ENCODE measurements at places on chromosomes 6 and 20.
A peak's percentile ranks its signal among the peaks of the same experiment; 100 is the strongest.

GRCh38 chr6:137877606-137878005 is 10.5 kb downstream of the TNFAIP3 start:
- H3K4me3 ChIP-seq, result no peak overlapping the region
- H3K27me3 ChIP-seq, result no peaks in the 10 kb centered on the region
- H3K4me1 ChIP-seq, result peaks cover 76% of the 10 kb centered on the region
- peaks cover 99% of the 10 kb centered on the region for H3K36me3 ChIP-seq

- H3K4me3 ChIP-seq, result no peak overlapping the region
- no peaks in the 10 kb centered on the region for H3K36me3 ChIP-seq
- DNase-seq, result no peak
- no peak overlapping the region for H3K27ac ChIP-seq
- peaks cover 16% of the 10 kb centered on the region for H3K27me3 ChIP-seq
- H3K4me1 ChIP-seq, result no peaks in the 10 kb centered on the region
These were observed 66.4 kb downstream of the CTCFL start for GRCh38 chr20:57458400-57459160.

DNA sequence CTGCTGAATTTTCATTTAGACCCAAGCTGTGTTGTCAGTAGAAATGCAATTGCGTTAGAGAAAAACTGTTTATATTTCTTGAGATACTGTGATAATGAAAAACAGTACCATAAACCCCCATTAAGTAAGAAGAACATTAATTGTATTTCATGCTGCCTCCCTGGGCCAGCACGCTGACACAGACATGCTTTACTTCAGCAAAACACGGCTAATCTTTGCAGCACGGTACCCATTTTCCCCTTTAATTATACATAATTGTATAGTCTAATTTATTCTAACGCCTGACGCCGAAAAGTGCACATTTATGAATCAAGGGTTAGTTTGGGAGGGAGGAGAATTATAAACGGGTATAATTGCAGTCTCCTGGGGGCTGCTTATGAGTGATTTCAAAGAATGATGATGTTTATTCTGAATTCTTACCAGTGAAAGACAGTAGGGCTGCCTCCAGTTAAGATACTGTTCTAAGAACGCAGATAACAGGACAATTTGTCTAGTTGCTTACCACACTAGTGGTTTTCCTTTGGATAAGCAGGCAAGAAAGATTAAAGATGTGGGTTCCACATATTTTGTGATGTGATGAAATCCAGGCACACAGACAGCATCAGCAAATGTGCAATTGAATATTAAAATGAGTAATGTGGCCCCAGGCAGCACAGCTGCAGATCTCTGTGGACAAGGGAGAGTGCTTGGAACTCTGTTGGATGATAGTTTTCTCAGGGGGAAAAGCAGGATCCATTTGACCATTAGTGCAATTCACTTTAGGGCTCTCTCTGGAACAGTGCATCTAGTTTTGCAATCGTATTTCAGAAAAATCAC is 4.7 kb upstream of the SULF2 start:
- DNase-seq, result no peak
- peaks cover 9% of the 10 kb centered on the region for H3K27me3 ChIP-seq
- no peaks in the 10 kb centered on the region for H3K36me3 ChIP-seq
- no peaks in the 10 kb centered on the region for H3K4me1 ChIP-seq

DNA sequence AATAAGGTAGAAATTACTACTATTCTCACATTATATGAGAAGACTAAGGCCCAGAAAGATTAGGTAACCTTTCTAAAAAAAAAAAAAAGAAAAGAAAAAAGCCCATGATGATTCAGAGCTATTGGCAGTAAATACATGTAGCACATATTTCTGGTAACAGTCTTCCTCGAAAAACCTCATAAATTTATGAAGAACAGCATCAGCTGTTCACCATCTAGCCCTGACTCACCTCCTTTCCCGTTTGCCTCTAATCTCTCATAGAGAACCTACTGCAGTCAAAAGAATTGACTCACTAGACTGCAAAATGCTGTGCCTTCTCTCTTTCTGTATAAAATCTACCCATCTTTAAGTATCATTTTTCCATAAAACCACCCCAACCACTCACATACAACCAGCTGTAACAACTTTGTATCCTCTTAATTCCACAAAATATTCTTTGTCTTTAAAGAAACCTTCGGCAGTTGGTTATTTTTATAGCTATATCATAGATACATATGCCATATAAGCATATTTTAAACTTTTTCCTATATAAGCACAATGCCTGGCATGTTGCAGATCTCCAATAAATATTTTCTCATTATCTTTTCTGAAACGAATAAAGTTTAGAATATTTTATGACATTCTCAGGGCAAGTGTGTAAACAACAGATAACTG is 152.7 kb upstream of the ENPP5 start:
- peaks cover 42% of the 10 kb centered on the region for H3K27me3 ChIP-seq
- DNase-seq, result no peak
- H3K4me1 ChIP-seq, result no peaks in the 10 kb centered on the region
- H3K27ac ChIP-seq, result no peak overlapping the region
- no peaks in the 10 kb centered on the region for H3K36me3 ChIP-seq
- H3K4me3 ChIP-seq, result no peak overlapping the region

GRCh38 chr6:32659856-32660595 is 6.4 kb downstream of the HLA-DQB1 start:
- DNase-seq, result no peak
- no peaks in the 10 kb centered on the region for H3K36me3 ChIP-seq
- no peaks in the 10 kb centered on the region for H3K27me3 ChIP-seq
- no peaks in the 10 kb centered on the region for H3K4me1 ChIP-seq

DNA sequence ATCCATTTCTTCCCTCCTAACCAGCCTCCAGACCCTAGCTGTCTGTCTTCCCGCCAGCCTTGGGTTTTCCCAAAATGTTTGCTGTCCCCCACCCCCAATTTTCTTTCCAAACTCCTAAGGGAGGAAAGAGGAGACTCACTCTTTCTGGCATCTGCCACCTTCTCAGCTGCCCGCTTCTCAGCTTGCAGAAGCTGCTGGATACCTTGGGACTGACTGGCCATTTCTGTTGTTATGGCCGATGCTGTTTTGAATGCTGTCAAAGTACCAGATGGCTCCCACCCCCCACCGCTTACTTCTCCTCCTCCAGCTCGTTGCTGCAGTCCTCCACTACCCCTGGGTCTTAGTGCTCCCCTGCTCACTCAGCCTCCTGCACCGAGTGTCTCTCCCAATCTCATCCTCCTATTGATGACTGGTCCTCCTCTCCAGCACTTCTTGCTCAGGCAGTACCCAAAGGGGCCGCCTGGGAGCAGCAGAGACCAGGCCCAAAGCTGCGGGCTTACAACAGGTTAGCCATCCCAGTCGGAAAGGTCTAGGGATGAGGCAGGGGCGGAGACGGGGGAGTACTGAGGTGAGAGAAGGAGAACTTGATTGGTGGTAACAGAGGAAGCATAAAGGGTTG is at the start of gene ATP6V1G2:
ATP6V1G2 (minus strand) TSS at position 270 of the 619 bp plus-strand sequence; CDS start at position 221, 49 bp downstream.
- peak; percentile 95 for DNase-seq
- no peaks in the 10 kb centered on the region for H3K27me3 ChIP-seq
- peak within 1 kb of the TSS; percentile 62 for H3K27ac ChIP-seq
- peak within 1 kb of the TSS; percentile 63 for H3K4me3 ChIP-seq
- H3K36me3 ChIP-seq, result peaks cover 31% of the 10 kb centered on the region

GRCh38 chr20:63980317-63980805 is 571 bp upstream of the PRPF6 start:
- peak overlapping the region; percentile 76 for H3K4me3 ChIP-seq
- H3K27ac ChIP-seq, result peak overlapping the region; percentile 93
- no peak for DNase-seq
- peaks cover 38% of the 10 kb centered on the region for H3K36me3 ChIP-seq
- no peaks in the 10 kb centered on the region for H3K27me3 ChIP-seq
- peaks cover 47% of the 10 kb centered on the region for H3K4me1 ChIP-seq

GRCh38 chr6:158909938-158910337 is 90.1 kb downstream of the RSPH3 start:
- DNase-seq, result no peak
- no peak overlapping the region for H3K4me3 ChIP-seq

GRCh38 chr20:56987986-56988385 is 278.5 kb downstream of the BMP7 start:
- peaks cover 5% of the 10 kb centered on the region for H3K27me3 ChIP-seq
- H3K4me3 ChIP-seq, result no peak overlapping the region
- no peak overlapping the region for H3K27ac ChIP-seq
- no peaks in the 10 kb centered on the region for H3K4me1 ChIP-seq

- no peaks in the 10 kb centered on the region for H3K36me3 ChIP-seq
- H3K27me3 ChIP-seq, result no peaks in the 10 kb centered on the region
- no peaks in the 10 kb centered on the region for H3K4me1 ChIP-seq
These were observed 29.8 kb upstream of the ZNF391 start for GRCh38 chr6:27358786-27359185.

DNA sequence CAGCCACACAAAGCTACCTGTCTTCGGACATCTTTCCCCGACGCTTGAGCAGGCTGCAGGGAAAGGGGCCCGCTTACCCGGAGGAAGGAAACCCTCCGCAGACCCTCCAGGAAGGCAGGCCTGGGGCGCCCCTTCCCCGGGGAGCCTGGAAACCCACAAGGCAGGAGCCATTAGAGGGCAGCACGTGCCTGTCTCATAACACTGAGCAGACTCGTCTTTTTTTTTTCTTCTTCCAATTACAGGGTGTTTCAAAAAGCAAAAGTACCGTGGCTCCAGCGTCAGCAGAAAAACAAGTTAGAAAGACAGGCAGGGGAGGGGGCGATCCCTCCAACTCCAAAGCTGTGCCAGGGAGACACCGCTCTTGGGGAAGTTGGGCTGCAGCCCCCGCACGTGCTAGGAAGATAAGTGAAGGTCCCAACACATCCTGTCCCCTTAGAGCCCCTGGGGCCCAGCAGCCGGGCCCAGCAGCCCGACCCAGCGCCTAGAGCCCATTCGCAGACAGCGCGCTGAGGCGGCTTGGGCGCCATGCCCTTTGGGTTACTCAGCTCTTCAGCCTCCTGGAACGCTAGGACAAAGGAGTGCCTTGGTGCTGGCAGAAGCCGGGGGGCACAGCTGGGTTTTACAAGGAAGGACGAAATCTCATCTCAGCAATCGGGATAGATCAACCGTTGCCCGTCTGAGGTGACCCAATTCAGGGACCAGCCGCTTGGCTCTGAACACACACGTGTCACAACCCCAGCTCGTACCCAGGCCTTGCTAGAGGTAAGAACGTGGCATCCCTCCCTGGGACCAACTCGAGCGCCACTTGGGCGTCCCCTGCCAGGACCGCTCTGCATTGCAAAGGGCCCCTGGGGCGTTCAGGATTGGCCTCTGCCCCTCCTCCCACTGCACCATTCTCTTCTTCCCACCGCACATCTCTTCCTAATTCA is 136.3 kb downstream of the LY86 start:
- DNase-seq, result peak; percentile 70
- peaks cover 26% of the 10 kb centered on the region for H3K4me1 ChIP-seq
- H3K4me3 ChIP-seq, result no peak overlapping the region
- no peaks in the 10 kb centered on the region for H3K36me3 ChIP-seq

GRCh38 chr20:59297686-59298085 is 2.7 kb upstream of the EDN3 start:
- H3K36me3 ChIP-seq, result no peaks in the 10 kb centered on the region
- no peak overlapping the region for H3K4me3 ChIP-seq
- H3K27ac ChIP-seq, result no peak overlapping the region
- DNase-seq, result no peak
- H3K4me1 ChIP-seq, result no peaks in the 10 kb centered on the region

- no peaks in the 10 kb centered on the region for H3K36me3 ChIP-seq
- H3K4me3 ChIP-seq, result no peak overlapping the region
- H3K4me1 ChIP-seq, result peaks cover 20% of the 10 kb centered on the region
- peak; percentile 27 for DNase-seq
- no peak overlapping the region for H3K27ac ChIP-seq
These were observed 61.3 kb upstream of the EPB41L1 start for GRCh38 chr20:36093025-36093803.

DNA sequence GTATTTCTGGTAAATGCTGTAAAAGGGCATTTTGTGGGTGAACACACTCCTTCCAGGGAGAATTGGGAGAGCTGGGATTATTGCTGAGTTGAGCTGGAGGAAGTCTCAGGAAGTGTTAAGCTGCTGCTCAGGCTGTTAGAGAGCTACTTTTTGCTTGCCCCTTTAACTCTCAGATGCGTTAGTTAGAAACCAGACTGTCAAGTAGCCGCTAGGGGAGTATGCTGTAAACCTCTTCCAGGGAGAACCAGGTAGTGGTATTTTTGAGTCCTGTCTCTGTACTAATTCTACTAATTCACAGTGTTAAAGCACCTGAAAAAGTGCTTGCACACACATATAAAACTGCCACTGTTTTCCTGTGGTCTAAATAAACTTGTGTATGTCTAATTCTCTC is 6.6 kb upstream of the GFRAL start:
- H3K27me3 ChIP-seq, result no peaks in the 10 kb centered on the region
- no peaks in the 10 kb centered on the region for H3K36me3 ChIP-seq
- no peak overlapping the region for H3K27ac ChIP-seq
- no peaks in the 10 kb centered on the region for H3K4me1 ChIP-seq
- no peak for DNase-seq
- H3K4me3 ChIP-seq, result no peak overlapping the region

- H3K4me1 ChIP-seq, result peaks cover 13% of the 10 kb centered on the region
- no peak overlapping the region for H3K27ac ChIP-seq
- H3K4me3 ChIP-seq, result no peak overlapping the region
- H3K36me3 ChIP-seq, result no peaks in the 10 kb centered on the region
These were observed 96.8 kb downstream of the PHACTR1 start for GRCh38 chr6:12813321-12813720.

Data from DND-41 (cell line).